Fibroblast of skin of scalp (primary cell): ENCODE measurements at places on chromosomes 3 and 15.

GRCh38 chr15:66094331-66094730 lies 159.2 kb downstream of the MEGF11 start:
- no peak for DNase-seq

GRCh38 chr3:45011756-45012508 lies 14.2 kb upstream of the CLEC3B start:
- DNase-seq, result peak; percentile 98

DNA sequence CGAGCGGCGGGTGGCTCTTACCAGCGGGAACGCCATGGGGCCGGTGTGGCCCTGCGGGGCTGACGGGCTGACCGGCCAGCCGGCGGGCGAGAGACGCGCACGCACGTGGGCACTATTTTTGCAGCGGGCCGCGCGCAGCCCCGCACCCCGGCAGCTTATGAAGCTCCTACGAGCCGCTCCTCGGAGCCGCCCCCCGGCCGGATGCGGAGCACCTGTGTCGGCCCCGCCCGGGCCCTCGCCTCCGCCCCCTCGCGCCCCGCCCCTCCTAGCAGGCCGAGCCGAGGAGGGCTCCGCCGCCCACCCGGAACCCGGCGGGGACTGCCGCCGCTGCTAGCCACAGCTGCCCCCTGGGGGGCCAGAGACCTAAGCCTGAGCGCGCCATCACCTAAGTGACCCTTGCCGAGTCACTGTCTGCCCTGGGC lies 683 bp upstream of the CPEB1 start:
- no peak for DNase-seq

DNA sequence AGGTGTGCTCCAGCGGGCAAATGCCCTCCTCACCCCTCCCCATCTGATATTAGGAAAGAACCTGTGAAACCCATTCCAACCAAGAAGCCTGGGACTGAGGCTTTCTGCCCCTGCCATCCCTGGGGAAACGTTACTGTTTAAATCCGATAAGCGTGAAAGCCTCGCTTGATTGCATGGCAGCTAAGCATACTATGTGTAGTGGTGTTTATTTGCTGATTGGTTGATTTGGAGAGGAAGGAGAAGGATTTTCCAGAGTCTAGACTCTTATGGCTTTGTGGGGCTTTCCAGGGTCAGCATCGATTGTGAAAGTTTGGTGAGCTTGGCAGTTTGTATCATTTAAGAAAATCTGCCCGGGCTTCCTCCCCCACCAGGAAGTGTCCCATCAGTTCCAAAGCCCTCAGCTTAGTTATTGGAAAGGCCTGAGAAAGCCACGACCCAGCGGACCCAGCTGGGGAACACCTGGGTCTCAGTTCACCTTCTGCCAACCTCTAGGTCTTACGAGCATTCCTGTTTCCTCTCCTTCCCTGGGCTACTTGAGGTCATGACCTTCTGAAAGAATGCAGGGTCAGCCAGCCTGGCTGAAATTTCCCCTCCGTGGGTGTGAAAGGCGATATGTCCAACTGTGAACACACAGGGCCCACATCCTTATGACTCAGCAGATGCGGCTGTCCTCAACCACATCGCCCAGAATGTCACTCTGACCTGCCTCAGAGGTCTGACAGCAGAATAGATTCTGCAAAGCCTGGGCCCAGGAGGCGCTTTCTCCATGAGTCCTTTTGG lies 62.8 kb upstream of the HERC1 start:
- peak; percentile 45 for DNase-seq

- DNase-seq, result peak; percentile 97
These were observed 16.9 kb upstream of the MORF4L1 start for GRCh38 chr15:78855746-78856145.

DNA sequence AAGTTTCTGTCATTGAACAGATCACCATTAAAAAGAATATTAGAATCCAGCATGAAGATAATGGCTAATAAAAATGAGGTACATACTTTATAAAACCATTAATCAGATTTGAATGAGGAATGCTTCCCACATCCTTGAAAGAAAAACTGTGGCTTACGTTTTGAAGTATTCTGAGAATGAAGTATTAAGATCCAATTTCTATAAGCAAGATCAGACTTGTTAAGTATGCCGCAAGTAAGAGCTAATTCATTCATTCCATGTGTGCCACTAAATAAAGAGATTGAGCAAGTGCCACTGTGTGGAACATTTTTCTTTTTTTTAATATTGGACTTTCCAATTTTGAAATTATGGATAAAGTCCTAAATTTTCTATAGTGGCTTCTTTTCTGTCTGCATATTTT lies 30.6 kb downstream of the NMD3 start:
- DNase-seq, result no peak

GRCh38 chr3:98962189-98962930 lies 60.9 kb upstream of the DCBLD2 start:
- DNase-seq, result peak; percentile 95

- DNase-seq, result peak; percentile 23
These were observed 21.1 kb upstream of the OXTR start for GRCh38 chr3:8790529-8790928.

GRCh38 chr15:67700023-67700422 lies 125.3 kb upstream of the SKOR1 start:
- DNase-seq, result peak; percentile 6

DNA sequence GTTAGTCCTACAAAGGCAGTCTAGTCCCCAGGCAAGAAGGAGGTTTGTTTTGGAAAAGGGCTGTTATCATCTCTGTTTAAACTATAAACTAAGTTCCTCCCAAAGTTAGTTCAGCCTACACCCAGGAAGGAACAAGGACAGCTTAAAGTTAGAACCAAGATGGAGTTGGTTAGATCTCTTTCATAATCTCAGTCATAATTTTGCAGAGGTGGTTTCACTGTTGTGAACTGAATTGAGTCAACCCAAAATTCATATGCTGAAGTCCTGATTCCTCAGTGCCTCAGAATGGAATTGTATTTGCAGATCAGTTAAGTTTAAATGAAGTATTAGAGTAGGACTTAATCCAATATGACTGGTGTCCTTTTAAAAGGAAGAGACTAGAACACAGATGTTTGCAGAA lies 101.0 kb upstream of the C3orf80 start:
- DNase-seq, result no peak

DNA sequence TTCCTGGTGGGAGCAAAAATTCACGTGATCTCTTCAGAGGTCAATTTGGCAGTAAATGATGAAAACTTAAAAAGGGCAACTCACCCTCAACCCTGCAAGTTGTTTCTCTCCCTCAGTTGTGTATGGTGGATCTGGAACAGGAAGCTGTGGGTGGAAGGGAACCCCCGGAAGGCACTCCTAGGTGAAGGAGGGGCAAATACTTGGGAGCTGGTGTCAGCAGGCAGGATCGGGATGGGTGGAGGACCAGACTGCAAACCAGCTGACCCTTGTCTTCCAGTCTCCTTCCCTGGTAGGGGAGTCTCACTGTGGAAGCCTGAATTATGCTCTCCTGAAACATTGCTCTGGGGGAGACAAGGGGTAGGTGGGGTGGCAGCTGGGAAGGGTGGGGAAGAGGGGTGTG lies 33.5 kb downstream of the PRR23E start:
- no peak for DNase-seq

- DNase-seq, result no peak
These were observed 10.5 kb upstream of the PRKCD start for GRCh38 chr3:53150247-53151085.

DNA sequence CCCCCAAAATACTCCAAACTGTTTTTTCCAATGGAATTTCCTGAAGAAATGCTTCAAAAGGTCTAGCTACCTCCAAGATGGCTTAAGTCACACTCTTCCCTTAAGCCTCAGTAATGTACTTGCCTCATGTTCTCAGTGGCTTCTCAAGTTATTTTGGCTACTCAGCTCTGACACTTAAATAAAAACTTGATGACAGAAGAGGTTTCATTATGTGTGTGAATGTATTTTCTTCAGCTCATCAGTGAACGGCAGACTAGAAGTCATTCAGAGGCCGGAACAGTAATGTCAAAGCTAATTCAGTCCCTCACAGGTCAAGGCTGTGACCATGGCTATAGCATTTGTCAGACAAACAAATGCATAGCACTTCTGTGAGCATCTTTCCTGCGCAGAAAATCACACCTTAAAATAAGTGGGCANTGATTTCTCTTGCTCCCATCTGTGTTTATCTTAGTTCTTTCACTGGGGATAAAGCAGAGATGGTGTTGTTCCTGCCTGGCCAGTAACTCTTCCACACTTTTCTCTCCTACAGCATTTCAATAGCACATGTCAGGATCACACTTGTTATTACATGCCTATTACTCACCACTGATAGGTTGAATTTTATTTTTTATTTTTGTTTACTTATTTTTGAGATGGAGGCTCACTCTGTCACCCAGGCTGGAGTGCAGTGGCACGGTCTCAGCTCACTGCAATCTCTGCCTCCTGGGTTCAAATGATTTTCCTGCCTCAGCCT lies 68.5 kb upstream of the PLCL2 start:
- no peak for DNase-seq

DNA sequence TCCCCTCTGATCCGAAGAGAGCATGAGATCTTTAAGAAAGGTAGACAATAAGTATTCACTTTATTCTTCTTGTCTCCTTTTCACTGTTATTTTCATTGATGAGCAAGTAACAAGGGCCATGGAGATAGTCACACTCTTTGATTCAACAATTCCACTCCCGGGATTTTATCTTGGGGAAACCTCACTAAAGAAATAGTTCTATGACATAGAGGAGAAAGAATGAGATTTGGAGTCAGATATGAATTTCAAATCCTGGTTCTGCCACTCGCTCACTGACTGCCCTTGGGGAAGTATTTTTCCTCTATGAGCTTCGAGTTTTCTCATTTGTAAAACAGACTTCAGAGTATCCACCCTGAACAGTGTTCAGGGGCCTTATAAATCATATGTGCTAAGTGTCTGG lies 514.6 kb downstream of the NLGN1 start:
- no peak for DNase-seq

GRCh38 chr3:14633819-14634424 lies 17.6 kb upstream of the CCDC174 start:
- DNase-seq, result peak; percentile 43

DNA sequence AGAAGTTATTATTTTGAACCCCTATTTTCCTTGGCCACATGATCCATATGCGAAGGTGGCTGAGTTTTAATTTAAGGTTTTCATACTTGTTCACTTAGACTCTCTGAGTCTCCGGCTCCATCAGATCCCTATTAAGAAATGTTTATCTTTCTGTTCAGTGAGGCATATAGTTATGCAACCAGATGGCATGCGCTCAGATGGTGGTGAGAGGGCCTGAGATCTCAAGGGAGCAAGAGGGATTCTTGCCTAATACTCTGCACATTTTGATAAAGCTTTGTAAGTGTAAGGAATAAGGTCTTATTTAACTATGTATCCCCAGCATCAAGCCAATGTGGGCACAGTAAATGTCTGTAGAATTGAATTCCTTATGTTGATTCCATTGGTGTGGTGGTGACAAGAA lies 78.9 kb upstream of the DPH6 start:
- DNase-seq, result peak; percentile 93

DNA sequence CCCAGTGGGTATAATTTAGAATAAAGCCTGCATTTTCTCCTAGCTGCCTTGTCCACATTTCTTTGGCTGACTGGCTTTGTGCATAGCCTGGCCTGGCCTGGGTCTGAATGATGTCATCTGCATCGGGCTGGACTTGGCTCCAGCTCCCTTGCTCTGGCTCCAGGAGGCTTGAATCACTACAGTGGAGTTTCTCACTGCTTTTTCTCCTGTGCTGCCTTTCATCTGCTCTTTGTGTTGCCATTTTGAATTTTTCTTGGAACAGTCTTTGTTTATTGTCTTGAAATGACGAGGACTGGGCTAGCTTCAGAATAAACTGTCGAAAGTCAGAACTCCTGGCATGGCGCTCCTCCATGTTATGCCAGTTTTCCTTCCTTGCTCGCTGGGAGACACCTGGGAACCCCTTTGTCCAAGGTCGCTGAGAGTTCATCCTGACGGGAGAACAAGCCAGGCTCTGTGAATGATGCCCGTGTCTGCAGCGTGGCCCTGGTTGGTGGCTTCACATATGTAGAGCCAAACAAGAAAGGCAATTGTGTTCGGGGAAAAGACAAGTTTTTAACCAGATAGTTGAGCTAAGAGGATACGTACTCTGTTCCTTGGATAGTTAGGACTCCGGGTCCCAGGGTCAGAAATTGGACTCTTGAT lies 258.9 kb downstream of the PDZRN3 start:
- peak; percentile 32 for DNase-seq

GRCh38 chr3:117754058-117754457 lies 1044.5 kb downstream of the TUSC7 start:
- DNase-seq, result no peak

DNA sequence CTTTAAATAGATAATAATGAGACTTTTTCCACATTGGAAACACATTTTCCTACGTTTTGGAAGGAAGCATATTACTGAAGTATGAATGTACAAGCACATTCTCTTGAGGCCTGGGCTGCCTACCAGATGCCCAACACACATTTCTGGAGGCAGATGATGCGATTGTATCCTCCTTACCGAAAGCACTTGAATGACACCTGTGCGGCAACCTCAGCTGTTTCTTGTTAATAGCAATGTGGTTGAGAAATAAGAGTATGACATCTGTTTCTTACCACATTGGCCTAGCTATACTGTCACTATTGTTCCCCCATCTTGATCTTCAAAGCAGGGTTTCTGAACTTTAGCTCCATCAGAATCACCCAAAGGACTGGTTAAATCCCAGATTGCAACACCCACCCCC lies 84.8 kb downstream of the ARPP21 start:
- DNase-seq, result no peak

DNA sequence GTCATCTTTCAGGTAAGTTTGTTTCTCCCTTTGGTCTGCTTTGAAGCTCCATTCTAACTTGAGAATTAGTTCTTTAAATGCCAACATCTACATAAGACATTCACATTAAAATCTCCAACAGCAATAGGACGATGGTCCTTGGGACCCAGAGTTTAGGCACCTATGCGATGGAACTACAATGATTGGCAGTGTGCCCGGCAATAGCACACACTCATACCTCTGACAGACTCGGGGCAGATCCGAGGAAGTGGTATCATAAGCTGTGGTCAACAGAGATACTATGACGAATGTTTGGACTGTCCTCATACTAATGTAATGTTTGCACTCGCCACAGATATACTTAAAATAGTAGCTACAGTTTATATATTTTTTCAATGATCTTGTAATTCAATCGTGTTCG lies 34.2 kb upstream of the NR2F2 start:
- peak; percentile 26 for DNase-seq

DNA sequence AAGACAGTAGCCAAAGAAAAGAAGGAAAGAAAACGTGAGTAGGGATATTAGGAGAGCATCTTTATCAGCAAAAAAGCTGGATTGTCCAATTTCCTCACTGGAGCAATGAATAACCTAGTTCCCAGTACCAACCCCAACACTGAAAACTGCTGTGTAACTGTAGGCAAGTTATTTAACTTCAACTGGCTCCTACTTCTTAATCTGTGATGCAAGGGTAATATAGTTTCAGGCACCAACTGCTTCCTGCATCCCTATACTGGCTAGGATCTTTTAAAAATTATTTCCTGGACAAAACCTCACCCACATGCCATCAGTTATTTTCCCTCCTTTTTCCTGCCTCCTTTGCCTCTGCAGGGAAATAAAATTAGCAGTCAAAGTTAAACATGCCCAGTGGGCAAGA lies 59.6 kb downstream of the ZBTB20 start:
- no peak for DNase-seq

- no peak for DNase-seq
These were observed 135.9 kb upstream of the AGBL1 start for GRCh38 chr15:85943791-85944190.
